Ureter (tissue), 1 donor: ENCODE measurements at places on chromosomes 12 and 14. TPM values are rescaled to one million over a fixed set of nuclear protein-coding genes. Genes with fewer than 3 reads are reported as not detected.

DLK1 gene
- 0.39 TPM for total RNA-seq

ITPR2 gene
- total RNA-seq = 35.2 TPM

SGPP1 gene
- total RNA-seq = 14.5 TPM

IFI27L1 gene
- total RNA-seq = 9.4 TPM

NELL2 gene
- total RNA-seq = 8.1 TPM

RAD9B gene
- 0.57 TPM for total RNA-seq

AKAP6 gene
- 16.5 TPM for total RNA-seq
